LHCN-M2 (cell line): ENCODE measurements at places on chromosomes 4 and X. TPM values are rescaled to one million over a fixed set of nuclear protein-coding genes. Genes with fewer than 3 reads are reported as not detected.

DNA sequence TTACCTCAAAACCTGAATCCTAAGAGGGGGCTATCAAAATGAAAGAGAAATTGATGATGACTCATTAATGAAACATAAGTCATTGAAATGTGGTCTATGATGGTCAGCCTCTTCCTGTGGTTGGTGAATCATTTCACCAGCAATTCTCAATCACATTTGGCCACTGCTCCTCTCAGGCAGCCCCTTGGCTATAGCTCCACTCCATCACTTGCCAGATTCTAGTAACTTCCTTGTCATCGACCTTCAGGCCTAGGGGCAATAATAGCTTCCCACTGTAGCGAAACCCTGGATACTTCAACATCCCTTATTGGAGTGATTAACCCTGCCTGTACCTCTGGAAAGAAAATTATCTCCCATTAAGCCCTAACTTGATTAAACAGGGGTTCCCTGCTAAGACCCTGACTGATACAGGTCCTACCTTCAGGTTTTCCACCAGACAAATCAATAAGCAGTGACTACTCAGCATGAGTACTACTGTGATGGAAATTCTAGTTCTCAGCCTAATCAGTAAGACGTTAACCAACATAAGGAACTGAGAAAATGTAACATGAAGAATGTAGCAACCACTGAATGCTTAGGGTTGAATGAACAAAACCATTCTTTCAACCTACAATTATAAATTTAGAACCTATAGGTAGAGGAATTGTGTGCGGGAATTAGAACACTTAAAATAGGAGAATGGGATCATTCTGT lies 30.4 kb downstream of the ADH7 start:
- peak; percentile 92 for DNase-seq

Gene SMARCA1
- total RNA-seq: 38.0 and 42.6 TPM in 2 replicates

GRCh38 chr4:168859100-168859499 lies 151.0 kb downstream of the CBR4 start:
- DNase-seq: no peak

Gene SLC7A11
- 5.3 and 6.1 TPM in 2 replicates for total RNA-seq

GRCh38 chr4:141090473-141090872 lies 42.8 kb downstream of the RNF150 start:
- DNase-seq: no peak

Gene PNCK
- total RNA-seq: 0.19 TPM in 1 of 2 replicates, not detected in the other

DNA sequence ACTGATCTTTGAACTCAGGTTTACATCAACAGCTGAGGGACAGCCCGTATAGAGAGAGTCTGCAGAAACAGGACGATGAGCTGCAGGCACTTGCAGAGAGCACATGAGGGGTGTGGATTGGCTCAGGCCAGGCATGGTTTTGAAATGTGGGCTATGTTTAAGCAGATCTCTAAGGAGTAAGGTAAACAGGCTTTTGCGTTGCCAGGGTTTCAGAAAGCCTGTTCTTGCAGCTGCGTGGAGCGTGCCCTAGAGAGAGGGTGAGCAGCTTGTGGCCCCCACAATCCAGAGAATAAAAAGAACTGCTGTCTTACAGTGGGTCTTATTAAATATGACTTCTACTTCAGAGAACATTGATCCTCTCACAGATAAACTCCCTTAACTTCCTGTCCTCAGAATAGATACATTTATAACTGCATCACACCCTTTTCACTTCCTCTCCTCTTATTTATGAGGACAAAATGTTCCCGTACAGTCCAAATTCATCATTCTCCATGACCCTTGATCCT lies 64.1 kb downstream of the TMA16 start:
- DNase-seq: no peak

- no peak for DNase-seq
These were observed 165.0 kb upstream of the ZCCHC13 start for GRCh38 chrX:74138943-74139342.

DNA sequence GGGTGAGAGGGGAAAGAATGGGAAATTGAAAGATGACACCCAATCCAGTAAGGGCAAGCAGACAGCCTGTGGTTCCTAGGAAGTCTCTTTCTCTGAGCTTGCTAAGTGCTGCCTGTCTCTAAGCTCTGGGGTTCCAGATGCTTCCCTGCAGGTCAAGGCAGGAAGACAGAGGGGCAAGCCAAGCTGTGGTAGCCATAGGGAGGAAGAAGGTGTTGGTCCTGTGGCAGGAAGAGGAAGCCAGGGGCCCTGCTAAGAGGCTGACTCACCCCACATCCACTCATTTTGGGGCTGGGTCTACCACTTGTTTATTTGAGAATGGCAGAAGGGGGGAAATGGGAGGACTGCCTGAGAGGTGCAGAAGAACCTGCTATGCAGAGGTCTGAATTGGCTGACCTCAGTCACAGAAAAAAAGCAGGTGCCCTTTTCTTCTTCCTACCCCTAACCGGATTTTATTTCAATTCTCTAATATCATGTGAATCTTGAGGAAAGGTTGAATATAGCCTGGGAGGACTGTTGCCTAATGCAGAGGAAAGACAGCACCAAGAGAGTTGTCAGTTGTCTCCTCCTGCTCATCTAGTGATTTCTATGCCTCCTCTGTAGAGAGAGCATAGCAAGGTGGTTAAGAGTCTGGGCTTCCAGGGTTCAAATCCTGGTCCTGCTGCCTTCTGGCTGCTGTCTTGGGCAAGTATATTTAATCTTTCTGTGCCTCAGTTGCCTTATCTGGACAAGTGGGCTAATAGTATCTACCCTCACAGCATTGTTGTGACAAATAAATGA lies 27.4 kb downstream of the HOPX start:
- DNase-seq: no peak

GRCh38 chrX:96464880-96465558 lies 219.6 kb upstream of the DIAPH2 start:
- DNase-seq: no peak

DNA sequence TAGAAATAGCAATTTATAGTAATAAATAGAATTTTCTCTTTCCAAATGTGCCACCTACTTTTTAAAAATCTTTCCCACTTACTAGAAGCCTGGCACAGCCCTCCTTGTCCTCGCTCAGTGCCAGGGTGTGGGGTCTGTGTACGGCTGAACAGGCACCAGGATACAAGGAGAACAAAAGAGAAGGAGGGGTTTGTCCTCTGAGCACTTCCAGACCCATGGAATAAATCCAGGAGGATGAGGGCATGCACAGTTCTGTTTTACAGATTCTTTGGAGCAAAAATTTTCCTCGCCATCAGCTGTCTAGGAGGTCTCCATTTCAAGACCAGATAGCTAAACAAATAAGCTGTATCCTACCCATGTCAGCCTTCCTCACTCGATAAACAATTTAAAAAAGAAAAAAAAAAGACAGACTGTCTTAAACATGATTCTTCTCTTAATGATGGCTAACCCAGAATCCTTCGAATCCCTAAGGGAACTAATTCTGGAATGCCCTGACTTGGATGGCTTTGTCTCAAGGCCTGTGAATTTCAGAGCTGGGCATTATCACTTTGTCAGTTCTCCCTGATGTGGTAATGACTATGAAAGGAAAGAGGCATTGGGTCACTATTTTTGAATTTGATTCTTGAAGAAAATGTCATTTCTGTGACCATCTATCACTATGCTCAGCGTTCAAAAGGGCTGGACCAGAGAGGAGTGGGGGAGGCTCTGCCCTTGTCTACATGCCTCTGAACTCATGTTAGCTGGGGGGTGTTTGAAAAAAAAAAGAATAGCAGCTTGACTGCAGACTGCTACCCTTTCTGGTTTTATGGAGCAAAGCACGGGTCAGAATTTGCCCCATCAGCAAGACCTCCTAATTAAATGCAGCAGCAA lies 151.0 kb downstream of the DCTD start:
- no peak for DNase-seq

Gene MMRN1
- total RNA-seq: not detected in 2 replicates

DNA sequence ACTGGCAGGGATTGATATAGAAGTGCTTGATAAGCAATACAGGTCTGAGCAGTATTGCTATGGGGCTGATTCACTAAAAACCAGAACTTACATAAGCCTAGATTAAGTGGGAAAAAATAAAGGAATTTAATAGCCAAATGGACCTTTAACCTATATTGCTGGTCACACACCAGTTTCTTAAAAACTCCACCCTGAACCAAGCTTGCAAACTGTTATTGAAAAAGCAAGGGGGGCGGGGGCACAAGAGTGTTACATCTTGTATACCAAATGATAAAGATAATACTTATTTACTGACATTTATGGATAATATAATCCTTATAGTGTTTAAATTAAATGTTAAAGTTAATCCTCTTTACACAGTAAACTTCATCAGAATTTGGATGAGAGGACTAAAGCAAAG lies 40.3 kb upstream of the PITX2 start:
- DNase-seq: no peak

- no peak for DNase-seq
These were observed 623.5 kb upstream of the NR3C2 start for GRCh38 chr4:149065753-149066152.

Gene UBA1
- 239 and 241 TPM in 2 replicates for total RNA-seq

DNA sequence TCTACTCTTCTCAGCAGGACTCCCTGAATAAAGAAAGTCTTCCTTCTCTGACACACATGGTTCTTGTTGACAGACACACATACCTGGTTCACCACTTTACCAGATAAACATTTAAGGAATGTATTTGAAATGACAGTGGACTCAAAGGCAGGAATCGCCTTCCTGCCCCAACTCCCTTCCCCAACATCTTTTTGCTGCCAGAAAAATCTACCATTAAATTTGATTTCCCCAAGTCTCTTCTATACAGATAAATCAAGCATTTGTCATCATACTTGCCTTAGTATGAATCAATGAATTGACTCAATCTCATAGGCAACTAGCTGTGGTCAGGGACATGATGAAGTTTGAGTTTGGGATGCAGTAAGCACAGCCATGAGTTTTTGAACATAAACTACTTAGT lies 23.3 kb upstream of the ANXA5 start:
- DNase-seq: no peak

- peak; percentile 57 for DNase-seq
These were observed 145.5 kb upstream of the FGF13 start for GRCh38 chrX:138856881-138857604.

Gene HSFX4
- total RNA-seq: not detected in 2 replicates

GRCh38 chrX:53047228-53047627 lies 1.4 kb upstream of the GPR173 start:
- DNase-seq: peak; percentile 22

DNA sequence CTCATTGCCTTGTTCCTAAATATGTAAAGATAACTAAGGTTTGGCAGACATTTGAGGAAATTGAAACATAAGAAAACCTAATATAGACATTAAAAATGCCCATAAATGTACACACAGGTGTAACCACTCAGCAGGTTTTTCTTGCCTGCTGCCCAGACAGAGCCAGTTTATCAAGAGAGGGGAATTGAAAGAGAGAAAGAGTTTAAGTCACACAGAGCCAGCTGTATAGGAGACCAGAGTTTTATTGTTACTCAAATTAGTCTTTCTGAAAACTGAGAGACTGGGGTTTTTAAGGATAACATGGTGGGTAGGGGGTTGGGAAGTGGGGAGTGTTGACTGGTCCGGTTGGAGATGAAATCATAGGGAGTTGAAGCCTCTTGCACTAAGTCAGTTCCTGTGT lies 119.0 kb downstream of the CFAP299 start:
- no peak for DNase-seq

- no peak for DNase-seq
These were observed 121.1 kb upstream of the SLC4A4 start for GRCh38 chr4:71217688-71218087.

Gene MBNL3
- 3.2 and 3.9 TPM in 2 replicates for total RNA-seq

Gene PORCN
- 100 and 122 TPM in 2 replicates for total RNA-seq

DNA sequence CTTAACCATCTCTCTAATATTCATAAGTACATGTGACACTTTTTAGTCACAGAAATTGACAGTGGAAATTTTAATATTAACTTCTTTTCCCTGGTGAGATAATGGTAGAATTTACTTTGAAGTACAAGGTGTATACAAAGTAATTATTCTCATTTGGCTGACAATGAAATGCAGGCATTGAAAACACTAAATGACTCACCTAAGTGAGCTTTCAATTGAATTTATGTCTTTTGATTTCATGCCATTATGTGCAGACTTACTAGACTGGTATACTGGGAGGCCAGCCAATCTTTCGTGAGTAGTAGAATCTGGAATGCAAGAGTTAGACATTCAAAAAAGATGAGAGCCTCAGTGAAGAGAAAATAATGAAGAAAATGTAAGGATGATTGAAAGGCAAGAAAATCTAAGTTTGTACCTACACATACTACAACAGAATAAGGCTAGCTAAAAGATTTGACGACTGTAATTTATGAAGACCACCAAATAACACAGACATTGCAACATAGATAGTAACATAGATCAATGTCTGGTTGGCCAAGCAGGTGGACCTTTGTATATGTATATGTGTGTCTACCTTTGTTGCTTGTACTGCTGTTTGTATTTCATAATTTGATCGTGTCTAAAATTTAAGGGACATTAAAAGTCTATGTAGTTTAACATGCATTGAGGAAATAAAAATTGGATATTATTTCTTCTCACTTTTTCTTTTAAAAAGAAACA lies 459.7 kb downstream of the IL15 start:
- DNase-seq: peak; percentile 92

Gene FMR1NB
- total RNA-seq: not detected in 2 replicates

DNA sequence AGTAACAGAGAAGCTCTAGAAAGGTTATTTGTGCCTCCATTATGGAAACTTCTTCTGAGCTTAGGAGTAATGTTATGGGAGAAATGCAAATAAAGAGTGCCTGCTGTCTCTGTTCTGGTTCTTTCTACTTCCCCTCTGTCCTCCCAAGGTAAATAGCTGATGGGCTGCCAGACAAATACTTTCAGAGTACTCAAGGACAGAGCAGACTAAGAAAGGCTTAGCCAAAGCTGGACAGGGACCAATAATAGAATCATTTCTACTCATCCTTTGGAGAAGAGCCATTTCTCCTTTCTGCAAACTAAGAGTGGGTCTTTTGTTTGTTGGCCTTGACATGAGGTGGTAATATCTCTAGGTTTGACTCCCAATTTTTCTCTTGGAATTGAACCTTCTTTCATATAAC lies 136.1 kb downstream of the MID1IP1 start:
- no peak for DNase-seq

GRCh38 chr4:16264798-16265197 lies 38.5 kb upstream of the TAPT1 start:
- peak; percentile 52 for DNase-seq

DNA sequence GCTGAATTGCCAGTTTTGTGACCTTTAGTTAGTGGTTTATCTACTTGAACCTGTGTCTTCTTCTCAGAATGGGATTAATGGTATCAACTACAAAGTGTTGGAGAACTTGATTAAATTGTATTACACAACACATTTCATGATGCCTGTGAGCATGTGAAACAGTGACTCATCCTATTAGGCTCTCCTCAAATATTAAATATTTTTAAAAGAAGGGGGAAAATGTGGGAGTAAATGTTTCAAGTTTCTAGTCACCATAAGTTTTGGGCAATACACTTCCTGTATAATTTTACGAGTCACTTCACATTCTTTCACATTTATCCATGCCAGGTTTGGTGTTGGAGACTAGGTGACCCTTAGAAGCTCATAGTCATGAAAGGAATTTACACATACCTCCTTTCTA lies 147.0 kb downstream of the HS3ST1 start:
- peak; percentile 1 for DNase-seq

Gene DCLK2
- total RNA-seq: 2.8 and 2.9 TPM in 2 replicates

- no peak for DNase-seq
These were observed 230.8 kb upstream of the TET2 start for GRCh38 chr4:104915864-104916263.

Gene SSX1
- not detected in 2 replicates for total RNA-seq

Gene MAGEC1
- not detected in 2 replicates for total RNA-seq

GRCh38 chr4:7827566-7827965 lies 112.1 kb downstream of the AFAP1 start:
- DNase-seq: no peak
